Activated effector memory CD4-positive, alpha-beta T cell treated with Interleukin-2 at 50 U/mL for 16 hours (primary cell): ENCODE measurements at places on chromosomes 4 and X.

GRCh38 chr4:185018834-185019455 lies 655 bp downstream of the HELT start:
- DNase-seq, result no peak

DNA sequence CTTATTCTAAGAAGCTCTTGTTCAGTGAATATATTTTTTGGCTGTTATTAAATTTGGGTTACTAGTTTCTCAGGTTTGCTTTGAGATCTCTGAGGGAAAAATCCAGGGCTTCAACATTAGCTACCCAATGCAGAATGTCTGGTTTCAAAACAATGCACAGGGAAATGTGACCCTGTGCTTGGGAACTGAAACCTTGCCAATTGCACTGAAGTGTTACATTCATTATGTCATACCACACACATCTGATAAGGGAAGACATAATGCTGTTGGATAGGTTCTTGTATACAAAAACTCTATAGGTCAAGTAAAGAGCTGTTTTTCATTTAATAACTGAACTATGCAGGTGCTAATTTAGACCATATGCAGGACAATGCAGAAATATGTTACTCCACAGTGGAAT lies 345.3 kb upstream of the BMP3 start:
- no peak for DNase-seq

DNA sequence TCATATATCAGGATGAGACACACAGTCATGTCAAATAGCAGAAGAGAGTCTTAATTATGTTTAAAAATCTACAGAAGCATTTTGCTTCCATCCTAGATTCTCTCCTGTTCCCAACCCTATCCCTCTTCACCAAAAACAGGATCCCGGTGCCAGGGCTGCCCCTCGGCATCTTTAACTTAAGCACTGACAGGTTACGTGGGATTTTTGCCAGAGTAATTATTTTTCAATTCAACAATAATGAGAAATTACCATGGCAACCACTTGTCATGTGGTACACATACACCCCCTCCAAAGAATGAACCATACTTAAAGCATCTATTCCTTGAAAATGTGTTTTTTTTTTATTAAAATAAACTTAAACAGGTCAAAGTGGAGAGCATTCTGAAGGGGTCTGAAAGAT lies 130.6 kb downstream of the LDB2 start:
- no peak for DNase-seq

DNA sequence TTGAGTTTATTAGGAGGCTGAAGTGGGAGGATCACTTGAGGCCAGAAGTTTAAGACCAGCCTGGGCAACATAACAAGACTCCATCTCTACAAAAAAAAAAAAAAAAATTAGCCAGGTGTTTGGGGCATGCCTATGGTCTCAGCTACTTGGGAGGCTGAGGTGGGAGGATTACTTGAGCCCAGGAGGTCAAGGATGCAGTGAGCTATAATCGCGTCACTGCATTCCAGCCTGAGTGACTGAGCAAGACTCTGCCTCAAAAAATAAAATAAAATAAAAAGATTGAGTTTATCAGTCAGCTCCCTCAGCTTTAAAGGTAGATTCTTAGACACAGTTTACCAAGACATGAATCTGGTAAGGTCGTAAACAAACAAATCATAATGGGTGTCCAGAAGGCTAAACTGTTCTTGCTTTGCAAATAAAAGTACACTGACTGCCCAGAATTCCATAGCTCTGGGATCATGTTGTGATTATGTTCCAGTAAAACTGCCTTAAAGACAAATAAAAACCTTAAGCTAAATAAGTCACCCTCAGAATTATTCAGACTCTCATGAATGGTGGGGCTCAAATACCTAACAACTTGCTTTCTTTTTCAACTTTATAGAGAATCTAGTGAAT lies 18.7 kb downstream of the APOO start:
- DNase-seq, result no peak

DNA sequence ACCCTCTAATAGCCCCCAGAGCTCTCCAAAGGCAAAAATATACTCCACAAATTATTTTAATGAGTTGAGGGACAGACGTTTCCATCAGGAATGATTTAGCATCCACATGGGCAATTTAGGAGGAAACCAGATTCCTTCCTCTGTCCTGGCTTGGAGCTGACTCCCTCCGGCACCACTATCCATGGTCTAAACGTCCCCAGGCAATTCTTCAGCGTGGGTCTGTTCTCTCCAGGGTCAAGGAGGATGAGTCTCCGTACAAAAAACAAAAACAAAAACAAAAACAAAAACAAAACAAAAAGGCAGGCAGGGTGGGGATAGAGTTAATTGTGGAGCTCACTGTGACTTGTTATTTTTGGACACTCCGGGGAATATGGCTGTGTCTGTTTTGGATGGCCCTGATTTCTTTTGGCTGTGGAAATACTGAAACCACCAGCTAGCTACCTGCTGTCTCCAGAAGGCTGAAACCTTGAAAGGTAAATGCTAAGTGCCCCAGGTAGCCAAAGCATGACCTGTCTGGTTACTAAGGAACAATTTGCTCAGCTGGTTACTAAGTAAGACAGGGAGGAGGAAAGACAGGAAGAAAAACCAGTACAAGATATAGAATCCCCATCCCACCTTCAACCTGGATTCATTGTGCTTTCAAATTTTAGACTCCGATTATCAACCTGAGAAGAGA lies 419.1 kb upstream of the LCORL start:
- DNase-seq, result no peak
